ENCODE measurements at places on chromosomes 1 and 21. TPM values are rescaled to one million over a fixed set of nuclear protein-coding genes. Genes with fewer than 3 reads are reported as not detected.
A peak's percentile ranks its signal among the peaks of the same experiment; 100 is the strongest.

GRCh38 chr1:7651203-7651602, 119.9 kb upstream of the VAMP3 start:
- H3K4me3 ChIP-seq: no peak overlapping the region
- H3K36me3 ChIP-seq: no peaks in the 10 kb centered on the region
- no peaks in the 10 kb centered on the region for H3K27me3 ChIP-seq
- H3K27ac ChIP-seq: no peak overlapping the region

- no peaks in the 10 kb centered on the region for H3K4me1 ChIP-seq
- H3K36me3 ChIP-seq: no peaks in the 10 kb centered on the region
- no peak for DNase-seq
- H3K27ac ChIP-seq: no peak overlapping the region
Observed at GRCh38 chr1:238324211-238324864, 433.6 kb upstream of the ZP4 start.

The GNAT2 gene
- total RNA-seq: 1.2 TPM

GRCh38 chr1:69814926-69815325, 247.2 kb downstream of the LRRC7 start:
- H3K4me3 ChIP-seq: no peak overlapping the region
- H3K36me3 ChIP-seq: no peaks in the 10 kb centered on the region
- no peak for DNase-seq
- H3K27ac ChIP-seq: no peak overlapping the region
- no peaks in the 10 kb centered on the region for H3K27me3 ChIP-seq

- peak; percentile 70 for DNase-seq
- H3K36me3 ChIP-seq: no peaks in the 10 kb centered on the region
- H3K27ac ChIP-seq: peak within 1 kb of the TSS; percentile 93
- peaks cover 2% of the 10 kb centered on the region for H3K27me3 ChIP-seq
Observed at GRCh38 chr1:26529655-26530409, at the start of gene RPS6KA1. Gene RPS6KA1, plus strand, starts transcription at chr1:26529761. Its CDS starts 160 bp downstream, at chr1:26529921.

The LAD1 gene
- total RNA-seq: not detected

DNA sequence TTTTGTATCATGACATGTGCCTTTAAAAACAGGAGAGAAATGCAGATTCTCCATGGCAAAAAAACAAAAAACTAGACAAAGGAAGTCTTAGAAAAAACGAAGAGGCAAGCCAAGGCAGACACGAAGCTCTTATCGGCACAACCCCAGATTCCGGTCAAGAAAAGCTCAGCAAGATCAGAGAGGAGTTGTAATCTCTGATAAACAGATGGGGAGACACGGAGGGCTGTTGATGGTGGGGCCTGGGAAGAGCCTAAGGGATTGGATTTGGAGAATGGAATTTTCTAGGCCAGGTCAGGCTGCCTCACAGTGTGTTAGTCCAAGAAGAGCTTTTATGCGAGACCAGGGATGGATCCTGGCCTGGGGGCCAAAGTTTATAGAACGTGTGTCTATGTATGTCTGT, 96.2 kb upstream of the AKT3 start:
- H3K4me3 ChIP-seq: no peak overlapping the region
- H3K4me1 ChIP-seq: no peaks in the 10 kb centered on the region
- H3K27me3 ChIP-seq: peaks cover 3% of the 10 kb centered on the region
- DNase-seq: no peak
- no peaks in the 10 kb centered on the region for H3K36me3 ChIP-seq
- no peak overlapping the region for H3K27ac ChIP-seq

DNA sequence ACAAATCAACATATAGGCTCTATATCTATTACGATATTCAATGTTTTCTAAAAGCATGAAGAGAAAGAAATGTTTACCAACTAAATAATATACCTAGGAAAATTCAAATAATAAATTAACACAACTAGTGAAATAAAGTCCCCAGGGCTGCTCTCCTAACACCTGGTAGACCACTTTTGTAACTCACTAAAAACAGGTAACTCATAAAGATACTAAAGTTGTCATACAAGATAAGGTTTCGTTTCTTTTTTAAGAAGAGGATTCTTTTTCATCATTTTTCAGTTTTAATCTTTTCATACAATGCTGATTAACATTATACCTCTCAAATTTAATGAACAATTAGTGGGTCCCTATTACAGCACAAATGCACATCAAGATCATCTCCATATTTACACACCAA, 99.0 kb downstream of the ZZZ3 start:
- no peak overlapping the region for H3K27ac ChIP-seq
- no peak for DNase-seq
- H3K27me3 ChIP-seq: no peaks in the 10 kb centered on the region
- no peak overlapping the region for H3K4me3 ChIP-seq

- no peak for DNase-seq
- H3K4me1 ChIP-seq: no peaks in the 10 kb centered on the region
- no peak overlapping the region for H3K27ac ChIP-seq
- no peaks in the 10 kb centered on the region for H3K36me3 ChIP-seq
- no peak overlapping the region for H3K4me3 ChIP-seq
- peaks cover 2% of the 10 kb centered on the region for H3K27me3 ChIP-seq
Observed at GRCh38 chr1:176241385-176242015, 34.4 kb upstream of the COP1 start.

The GRHL3 gene
- total RNA-seq: not detected

- H3K27ac ChIP-seq: no peak overlapping the region
- no peak for DNase-seq
- no peaks in the 10 kb centered on the region for H3K27me3 ChIP-seq
- H3K4me3 ChIP-seq: no peak overlapping the region
Observed at GRCh38 chr1:57922130-57922529, 498.3 kb upstream of the DAB1 start.

All from activated T-helper 1 cell treated with anti-CD3 and anti-CD28 coated beads, Interleukin-12 subunit alpha, Interleukin-12 subunit beta, Interleukin-2, Interleukin-4 antibody, amounts not matched to agents 30 ng/mL and 10 ng/mL and 1 ng/mL, durations not matched to agents 14 hours and 24 hours and 36 hours (primary cell).